ENCODE measurements at places on chromosomes 12 and 14. TPM values are rescaled to one million over a fixed set of nuclear protein-coding genes. Genes with fewer than 3 reads are reported as not detected.

ZFC3H1 gene
- polyA plus RNA-seq: 43.3 TPM

HOXC6 gene
- polyA plus RNA-seq: 39.4 TPM

CCDC196 gene
- not detected for polyA plus RNA-seq

DNA sequence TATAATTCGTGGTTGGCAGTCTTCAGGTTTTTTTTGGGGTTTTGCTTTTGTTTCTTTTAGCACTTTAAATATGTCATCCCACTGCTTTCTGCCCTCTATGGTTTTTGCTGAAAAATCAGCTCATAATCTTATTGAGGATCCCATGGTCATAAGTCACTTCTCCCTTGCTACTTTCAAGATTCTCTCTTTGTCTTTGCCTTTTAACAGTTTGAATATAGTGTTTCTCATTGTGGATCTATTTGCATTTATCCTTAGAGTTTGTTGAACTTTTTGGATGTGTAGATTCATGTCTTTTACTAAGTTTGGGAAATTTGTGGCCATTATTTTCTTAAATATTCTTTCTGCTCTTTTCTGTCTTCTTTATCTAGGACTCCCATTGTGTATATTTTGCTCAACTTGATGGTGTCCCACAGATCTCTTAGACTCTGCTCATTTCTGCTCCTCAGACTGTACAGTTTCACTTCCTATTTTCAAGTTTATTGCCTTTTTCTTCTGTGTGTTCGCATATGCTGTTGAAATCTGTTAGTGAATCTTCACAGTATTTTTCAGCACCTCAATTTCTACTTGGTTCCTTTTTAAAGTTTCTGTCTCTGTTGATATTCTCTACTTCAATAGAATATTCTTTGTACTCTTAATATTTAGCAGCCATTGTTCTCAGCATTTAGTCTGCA lies 70.8 kb downstream of the WNK1 start:
- DNase-seq: no peak

SRRM4 gene
- 0.03 TPM for polyA plus RNA-seq

DNA sequence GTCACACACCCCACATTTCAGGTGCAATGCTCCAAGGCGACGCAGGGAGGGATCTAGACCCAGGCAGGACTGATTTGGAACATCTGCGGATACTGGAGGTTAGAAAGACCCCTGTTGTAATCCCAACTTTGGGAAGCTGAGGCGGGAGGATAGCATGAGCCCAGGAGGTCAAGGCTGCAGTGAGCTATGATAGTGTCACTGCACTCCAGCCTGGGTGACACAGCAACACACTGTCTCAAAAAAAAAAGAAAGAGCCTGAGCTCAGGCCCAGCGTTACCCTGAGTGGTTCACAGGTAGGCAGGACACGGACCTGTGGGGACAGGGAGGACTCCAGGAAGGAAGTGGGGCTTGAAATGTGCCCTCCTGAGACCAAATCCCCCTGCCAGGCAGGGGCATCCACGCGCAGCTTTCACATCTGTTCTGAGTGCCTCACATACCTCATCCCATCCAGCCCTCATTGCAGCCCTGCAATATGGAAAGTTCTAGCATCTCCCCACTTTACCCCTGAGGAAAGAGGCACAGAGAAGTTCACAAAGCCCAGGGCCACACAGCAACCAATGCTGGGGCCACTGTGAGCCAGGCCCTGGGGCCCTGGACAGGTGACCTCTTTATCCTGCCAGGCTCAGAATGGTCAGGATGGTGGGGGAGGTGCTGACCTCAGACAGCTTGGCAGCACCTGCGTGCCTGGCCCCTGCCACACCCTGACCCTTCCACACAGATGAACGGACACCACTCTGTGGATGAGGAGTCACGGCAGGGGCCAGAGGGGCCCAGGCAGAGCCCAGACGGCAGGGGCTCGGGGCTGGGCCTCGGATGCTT lies 34.1 kb downstream of the CCDC85C start:
- no peak for DNase-seq

GRCh38 chr12:57610554-57611107 lies 604 bp upstream of the ARHGEF25 start:
- no peak for DNase-seq

TMEM63C gene
- polyA plus RNA-seq: 1.5 TPM

- peak; percentile 9 for DNase-seq
Observed at GRCh38 chr12:110846615-110847566, at the start of gene CCDC63. CCDC63 (plus strand) TSS chr12:110846987; CDS start chr12:110852955, 5,968 bp downstream.

NELL2 gene
- polyA plus RNA-seq: 12.4 TPM

DNA sequence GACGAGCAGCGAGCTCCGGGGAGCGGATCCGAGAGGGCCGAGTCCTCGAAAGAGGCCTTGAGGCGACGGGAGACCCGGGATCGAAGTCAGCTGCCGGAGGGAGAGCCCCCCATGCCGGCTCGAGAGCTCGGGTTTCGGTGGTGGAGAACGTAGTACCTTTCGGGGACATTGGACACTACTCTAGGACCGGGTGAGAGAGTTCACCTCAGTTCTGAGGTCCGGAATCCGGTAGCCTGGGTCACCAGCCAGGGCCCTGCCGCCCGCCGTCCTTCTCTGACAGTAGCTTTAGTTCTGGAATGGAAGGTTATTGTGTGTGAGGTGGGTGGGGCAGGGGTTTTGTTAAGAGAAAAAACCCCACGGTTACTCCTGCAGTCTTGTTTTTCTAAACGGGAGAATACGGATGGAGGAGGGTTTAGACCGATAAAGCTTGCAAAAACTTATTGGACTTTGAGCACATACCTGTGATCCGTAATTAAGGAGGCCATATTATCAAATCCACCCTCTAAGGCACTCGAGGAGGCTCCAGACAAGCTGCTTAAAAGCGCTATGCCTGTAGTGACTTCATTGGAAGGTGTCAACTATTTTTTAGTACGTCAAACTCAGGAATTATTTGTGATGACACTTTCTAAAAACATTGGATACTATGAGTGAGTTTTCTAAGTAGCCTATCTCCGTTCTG lies 765 bp downstream of the SCYL2 start:
- DNase-seq: peak; percentile 21

- DNase-seq: no peak
Observed at GRCh38 chr14:92411135-92411534, 88.2 kb downstream of the SLC24A4 start.

DNA sequence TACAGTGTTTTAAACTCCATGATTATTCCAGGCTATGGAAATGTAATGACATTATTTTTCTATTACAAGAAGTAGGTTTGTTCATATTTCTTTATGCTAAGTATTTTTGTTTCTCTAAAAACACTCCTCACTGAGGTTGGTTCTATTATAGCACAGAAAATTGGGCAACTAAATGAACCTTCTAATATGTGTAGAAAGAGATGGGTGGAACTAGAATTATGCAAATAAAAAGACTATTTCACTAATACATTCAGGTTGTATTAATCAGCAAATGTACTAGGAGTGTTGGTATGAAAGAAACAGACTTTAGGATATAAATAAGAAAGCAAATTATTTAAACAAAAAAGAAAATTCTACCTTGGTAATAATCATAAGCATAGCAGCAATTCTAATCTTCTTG lies 4.9 kb downstream of the OR6C2 start:
- no peak for DNase-seq

SP1 gene
- polyA plus RNA-seq: 73.7 TPM

- DNase-seq: no peak
Observed at GRCh38 chr12:53852992-53853391, 85.6 kb upstream of the HOXC13 start.

IKZF4 gene
- polyA plus RNA-seq: 13.9 TPM

DNA sequence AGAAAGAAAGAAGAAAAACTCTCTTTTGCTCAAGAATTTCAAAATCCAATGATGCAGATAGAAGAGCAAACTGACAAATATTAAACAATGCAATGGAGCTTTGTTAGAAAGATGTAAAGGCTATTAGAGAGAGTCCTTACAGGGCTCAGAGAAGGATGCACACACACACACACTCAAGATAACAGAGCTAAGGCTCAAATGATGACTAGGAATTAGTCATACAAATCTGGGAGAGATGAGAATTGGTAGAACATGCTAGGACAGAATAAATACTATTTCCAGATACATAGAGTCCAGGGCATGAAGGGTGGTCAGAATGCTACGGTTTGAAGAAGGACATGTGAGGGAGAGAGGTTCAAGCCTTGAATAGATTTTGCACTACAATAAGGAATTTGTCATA lies 650.1 kb upstream of the MDGA2 start:
- DNase-seq: no peak

DNA sequence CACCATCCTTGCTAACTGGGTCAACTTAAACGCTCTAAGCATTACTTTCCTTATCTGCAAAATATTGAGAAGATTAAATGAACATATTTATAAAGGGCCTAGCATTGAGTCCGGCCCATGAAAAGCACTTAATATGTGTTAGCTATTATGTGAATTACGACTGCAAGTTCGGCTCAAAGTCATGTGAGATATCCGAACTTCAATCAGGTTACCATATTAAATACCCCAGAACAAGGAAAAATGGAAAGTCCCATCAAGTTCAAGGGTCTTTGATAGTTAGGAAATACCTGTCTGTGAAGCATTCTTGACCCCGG lies 487 bp upstream of the NRDE2 start:
- DNase-seq: no peak

SMIM41 gene
- 0.49 TPM for polyA plus RNA-seq

GRCh38 chr14:63487724-63488123 lies 55.5 kb downstream of the PPP2R5E start:
- DNase-seq: no peak

DNA sequence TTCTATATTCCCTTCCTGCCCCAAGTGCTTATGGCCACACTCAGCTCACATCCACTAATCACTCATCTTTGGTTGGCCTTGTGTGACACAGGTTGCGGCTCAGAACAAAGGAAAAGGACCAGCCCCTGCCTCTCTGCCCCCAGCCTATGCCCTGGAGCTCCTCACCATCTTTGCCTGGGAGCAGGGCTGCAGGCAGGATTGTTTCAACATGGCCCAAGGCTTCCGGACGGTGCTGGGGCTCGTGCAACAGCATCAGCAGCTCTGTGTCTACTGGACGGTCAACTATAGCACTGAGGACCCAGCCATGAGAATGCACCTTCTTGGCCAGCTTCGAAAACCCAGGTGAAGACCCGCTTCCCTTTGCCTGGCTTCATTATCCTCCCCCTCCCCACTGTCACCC lies 15.8 kb upstream of the OAS2 start:
- DNase-seq: no peak

GRCh38 chr12:3698218-3698974 lies 54.5 kb downstream of the CRACR2A start:
- DNase-seq: peak; percentile 14

GRCh38 chr12:26939192-26939832 lies 1.0 kb downstream of the FGFR1OP2 start:
- no peak for DNase-seq

GRCh38 chr14:61420326-61420725 lies 98.9 kb downstream of the PRKCH start:
- DNase-seq: no peak

DNA sequence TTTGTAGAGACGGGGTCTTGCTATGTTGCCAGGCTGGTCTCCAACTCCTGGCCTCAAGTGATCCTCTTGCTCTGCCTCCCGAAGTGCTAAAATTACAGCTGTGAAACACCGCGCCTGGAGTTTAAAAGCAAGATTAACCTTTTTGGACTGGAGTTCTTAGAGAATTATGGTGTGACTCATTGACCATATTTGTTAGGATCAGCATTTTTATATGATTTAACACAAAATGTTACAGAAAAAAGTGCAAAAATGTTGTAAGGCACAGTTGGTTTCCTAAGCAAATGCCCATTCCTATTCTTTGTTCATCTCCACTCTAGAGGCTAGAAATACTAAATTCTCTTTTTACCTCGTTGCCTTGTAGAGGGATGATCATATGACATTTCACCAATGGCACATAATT lies 27.6 kb downstream of the SLC35E3 start:
- DNase-seq: no peak

DNA sequence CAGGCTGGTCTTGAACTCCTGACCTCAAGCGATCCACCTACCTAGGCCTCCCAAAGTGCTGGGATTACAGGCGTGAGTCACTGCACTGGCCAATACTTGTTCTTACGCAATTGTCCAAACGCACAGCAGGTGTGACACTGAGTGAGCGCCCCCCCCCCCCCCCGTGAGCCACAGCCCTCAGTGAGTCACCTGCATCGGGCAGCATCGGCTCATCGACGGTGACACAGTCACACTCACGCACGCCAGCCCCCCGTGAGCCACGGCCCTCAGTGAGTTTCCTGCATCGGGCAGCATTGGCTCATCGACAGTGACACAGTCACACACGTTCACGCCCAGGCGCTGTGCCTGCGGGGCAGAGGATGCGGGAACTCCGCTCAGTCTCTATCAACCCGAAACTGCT lies 42.5 kb downstream of the GALNT9 start:
- no peak for DNase-seq

DNA sequence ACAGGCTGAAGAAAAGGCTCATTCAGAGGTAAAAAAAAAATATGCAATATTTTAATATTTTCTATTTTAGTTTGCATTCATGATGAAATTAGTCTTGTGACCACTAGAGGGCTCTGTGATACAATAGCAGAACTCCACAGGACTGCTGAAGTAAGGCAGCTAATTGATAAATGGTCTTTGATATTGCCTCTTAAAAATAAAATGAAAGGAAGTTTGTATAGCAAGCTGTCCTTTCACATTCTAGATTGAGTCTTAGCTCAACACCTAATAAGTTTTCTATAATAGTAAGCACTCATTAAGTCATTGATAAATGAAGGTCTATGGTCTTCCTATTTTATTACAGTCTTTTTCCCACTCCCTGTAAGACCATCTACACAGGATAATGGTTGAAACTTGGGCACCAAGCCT lies 315.7 kb downstream of the NAV3 start:
- no peak for DNase-seq

DNA sequence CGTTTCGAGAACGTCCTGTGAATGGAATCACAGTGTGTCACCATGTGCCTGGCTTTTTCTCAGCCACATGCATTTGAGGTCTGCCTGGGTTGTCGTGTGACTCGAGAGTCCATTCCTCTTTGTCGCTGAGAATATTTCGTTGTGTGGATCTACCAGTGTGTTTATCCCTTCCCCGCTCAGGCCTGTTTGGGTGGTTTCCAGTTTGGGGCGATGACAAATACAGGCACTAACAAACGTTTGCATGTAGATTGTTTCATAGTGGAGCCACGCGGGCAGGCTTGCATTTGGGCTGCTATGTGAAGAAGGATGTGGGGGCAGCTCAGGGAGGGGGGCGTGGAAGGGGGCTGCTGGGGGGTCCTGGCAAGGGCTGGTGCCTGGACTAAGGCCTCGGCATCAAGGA lies 14.1 kb downstream of the RIN3 start:
- DNase-seq: no peak

SERPINA9 gene
- not detected for polyA plus RNA-seq

DNA sequence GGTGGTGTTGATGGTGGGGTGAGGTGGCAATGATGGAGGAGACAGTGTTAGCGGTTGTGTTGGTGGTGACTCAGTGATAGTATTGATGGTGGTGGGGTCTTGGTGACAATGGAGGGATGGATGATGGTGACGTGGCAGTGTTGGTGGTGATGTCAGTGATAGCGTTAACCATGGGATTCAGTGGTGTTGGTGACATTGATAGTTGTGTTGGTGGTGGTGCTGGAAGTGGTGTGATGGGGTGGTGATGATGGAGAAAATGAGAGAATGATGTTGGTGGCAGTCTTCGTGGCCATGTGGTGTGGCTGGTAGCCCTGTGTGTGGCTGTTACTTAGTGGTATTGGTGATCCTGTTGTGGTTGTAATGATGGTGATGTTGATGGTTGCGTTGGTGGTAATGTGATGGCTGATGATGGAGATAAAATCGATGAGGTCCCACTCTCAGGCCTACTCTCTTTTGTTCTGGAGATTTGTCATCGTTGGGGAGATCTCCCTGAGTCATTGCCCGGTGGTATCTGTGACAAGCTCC lies 2.6 kb downstream of the DTX1 start:
- DNase-seq: no peak
